ENCODE measurements at places on chromosomes 13 and 19.

DNA sequence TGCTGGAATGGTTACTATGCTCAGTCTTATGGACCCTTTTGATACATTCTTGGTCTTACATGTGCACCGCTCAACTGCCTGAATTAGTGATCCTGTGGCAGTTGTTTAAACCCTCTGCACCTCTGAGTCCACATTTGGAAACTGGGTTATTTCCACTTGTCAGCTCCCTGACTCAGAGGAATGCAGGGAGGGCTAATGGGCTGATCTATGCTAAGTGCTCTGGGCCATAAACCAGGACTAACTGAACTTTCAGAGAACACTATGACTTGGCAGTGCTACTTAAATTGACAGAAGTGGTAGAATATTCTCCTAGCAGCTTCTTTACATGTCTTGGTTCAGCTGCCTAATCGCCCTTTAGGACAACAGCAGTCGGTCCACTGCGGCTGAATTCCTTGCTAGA lies 26.8 kb upstream of the MED4 start:
- no peak for DNase-seq

- no peak for DNase-seq
Observed at GRCh38 chr13:23414682-23415081, 18.8 kb downstream of the SACS start.

- DNase-seq: no peak
Observed at GRCh38 chr19:48631225-48631624, 6.0 kb downstream of the DBP start.

GRCh38 chr13:107900775-107901174 lies 314.6 kb downstream of the LIG4 start:
- DNase-seq: no peak

DNA sequence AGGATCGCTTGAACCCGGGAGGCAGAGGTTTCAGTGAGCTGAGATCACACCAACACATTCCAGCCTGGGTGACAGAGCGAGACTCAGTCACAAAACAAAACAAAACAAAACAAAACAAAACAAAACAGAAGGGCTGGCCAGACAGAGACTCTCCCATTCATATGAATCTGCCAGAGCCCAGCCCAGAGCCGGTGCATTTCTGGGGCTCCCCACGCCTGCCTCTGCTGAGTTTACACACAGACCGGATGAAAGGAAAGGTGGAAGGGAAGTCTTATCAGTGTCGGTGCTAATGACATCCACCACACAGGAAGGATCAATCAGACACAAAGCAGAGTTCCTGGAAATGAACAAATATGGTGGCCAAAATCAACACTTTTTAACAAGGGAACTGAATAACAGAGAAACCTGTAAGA lies 6.8 kb downstream of the TRAPPC6A start:
- DNase-seq: no peak
